Posterior vena cava (tissue), 2 donors: ENCODE measurements at places on chromosomes 12 and 14. TPM values are rescaled to one million over a fixed set of nuclear protein-coding genes. Genes with fewer than 3 reads are reported as not detected.

Gene CCDC197
- total RNA-seq = not detected

Gene CLEC2A
- total RNA-seq = not detected

Gene RERGL
- total RNA-seq = 7.9 TPM

Gene LHX5
- not detected for total RNA-seq

Gene FBXW8
- 14.7 TPM for total RNA-seq

Gene SLC4A8
- total RNA-seq = 0.79 TPM

Gene RAD51AP1
- total RNA-seq = 1.7 TPM

Gene MYF5
- total RNA-seq = not detected

Gene MYH6
- total RNA-seq = not detected

Gene CHST11
- total RNA-seq = 17.1 TPM

Gene TAS2R43
- total RNA-seq = 0.33 TPM

Gene TMEM117
- total RNA-seq = 11.4 TPM

Gene TTC9
- 0.83 TPM for total RNA-seq
